ENCODE measurements at places on chromosomes 7 and 10.

DNA sequence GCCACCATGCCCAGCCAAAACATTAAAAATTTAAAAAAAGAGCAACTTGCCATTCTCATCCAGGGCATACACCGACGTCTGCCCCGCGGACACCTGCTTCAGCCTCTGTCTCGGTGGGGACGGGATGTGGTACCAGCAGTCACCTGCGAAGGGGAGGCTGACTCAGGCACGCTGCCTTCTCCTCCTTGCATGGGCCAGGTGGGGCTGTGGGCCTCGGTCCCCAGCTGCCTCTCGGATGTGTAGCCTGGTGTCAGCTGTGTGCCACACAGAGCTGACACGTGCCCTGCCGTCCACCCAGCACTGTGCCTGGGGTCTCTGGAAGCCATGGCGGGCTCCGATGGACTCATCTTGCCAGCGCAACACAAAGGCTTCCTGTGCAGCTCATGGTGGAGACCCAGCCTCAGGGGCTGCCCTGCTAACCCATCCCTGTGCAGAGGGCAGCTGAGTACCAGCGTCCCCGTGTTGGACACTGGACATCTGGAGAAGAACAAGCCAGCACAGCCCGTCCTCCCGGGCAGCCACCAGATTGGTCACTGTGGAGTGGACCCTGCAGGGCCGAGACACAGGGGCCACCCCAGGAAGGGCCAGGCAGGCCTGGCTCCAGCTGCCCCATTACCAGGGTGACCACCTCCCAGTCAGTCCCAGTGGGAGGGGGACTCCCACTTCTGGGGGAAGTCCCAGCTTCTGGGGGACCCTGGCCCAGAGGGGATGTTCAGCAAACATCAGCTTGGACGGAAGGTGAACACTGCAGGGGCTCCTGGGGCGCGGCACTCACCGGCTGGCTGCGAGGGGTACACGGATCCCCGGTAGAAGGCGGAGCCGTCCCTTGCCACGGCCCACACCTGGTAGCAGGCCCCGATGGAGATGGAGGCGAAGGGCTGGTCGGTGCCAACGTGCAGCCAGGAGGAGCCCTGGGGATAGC, 10.6 kb downstream of the BHLHA15 start:
- DNase-seq, result no peak

DNA sequence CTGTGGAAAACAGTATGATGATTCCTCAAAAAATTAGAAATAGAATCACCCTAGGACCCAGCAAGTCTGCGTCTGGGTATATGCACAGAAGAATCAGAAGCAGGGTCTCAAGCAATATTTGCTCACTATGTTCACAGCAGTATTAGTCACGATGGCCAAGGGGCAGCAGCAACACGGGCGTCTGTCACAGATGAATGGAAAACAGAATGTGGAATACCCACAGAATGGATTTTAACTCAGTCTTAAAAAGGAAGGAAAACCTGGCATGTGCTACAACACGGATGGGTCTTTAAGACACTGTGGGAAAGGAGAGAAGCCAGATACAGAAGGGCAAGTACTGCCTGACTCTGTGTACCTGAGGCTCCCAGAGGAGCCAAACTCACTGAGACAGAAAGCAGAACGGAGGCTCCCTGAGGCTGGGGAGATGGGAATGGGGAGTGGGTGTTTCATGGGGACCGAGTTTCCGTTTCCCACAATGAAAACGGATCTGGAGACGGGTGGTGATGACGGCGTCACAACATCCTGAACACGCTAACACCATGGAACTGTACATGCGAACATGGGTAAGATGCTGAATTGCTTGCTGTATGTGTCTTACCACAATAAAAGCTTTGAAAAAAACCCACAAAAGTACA, 36.7 kb upstream of the INPP5A start:
- DNase-seq, result no peak

- no peak for DNase-seq
Measured at GRCh38 chr10:132478341-132479023, 59.1 kb upstream of the INPP5A start.

GRCh38 chr7:25476863-25477499, 248.7 kb upstream of the NPVF start:
- DNase-seq, result no peak

DNA sequence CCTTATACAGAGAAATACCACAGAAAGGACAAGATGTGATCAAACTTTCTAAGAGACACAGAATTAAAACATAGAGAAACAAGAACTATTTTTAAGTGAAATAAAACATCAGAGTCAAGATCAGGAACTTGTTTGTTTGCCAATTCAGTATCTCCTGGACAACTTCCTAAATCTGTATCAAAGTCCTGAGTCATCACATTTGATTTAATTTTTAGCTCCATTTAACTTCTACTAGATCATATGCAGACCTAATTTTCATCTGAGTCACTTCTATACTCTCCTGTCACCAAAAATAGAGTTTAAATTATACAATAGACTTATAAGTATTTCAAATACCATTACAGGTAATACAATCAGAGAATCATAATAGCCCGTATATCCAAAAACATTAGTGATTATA, 268.1 kb downstream of the PRKG1 start:
- no peak for DNase-seq

GRCh38 chr10:6173203-6173602, 29.5 kb upstream of the PFKFB3 start:
- peak; percentile 55 for DNase-seq

DNA sequence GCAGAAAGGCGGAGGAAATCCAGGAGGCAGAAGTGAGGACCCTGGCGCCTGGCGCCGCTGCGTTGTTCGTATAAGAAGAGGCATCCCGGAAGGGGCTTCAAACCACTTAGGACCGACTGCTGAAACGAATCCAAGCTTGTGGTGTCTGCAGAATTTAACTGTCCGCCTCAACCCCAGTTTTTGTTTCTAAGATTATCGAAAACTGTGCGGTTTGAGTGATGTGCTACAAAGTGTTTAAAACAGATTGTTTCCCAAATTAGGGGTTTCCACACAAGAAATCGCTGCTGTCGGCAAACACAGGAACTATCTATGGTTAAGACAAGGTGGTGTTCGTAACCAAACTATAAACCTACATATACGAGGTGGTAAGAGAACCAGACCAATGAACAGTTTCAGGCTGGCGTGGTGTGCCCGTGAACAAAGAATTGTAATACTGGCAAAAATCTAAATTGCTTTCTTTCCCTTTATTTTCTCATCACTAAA, 835 bp upstream of the DGKI start:
- DNase-seq, result no peak

GRCh38 chr7:24555719-24556118, 17.5 kb upstream of the PALS2 start:
- no peak for DNase-seq

- DNase-seq, result no peak
Measured at GRCh38 chr10:59829024-59829423, 75.8 kb upstream of the MRLN start.

- peak; percentile 35 for DNase-seq
Measured at GRCh38 chr7:150978126-150978789, at the start of gene KCNH2. Gene KCNH2 (minus strand): TSS chr7:150978321. CDS start chr7:150977913, 408 bp downstream.

DNA sequence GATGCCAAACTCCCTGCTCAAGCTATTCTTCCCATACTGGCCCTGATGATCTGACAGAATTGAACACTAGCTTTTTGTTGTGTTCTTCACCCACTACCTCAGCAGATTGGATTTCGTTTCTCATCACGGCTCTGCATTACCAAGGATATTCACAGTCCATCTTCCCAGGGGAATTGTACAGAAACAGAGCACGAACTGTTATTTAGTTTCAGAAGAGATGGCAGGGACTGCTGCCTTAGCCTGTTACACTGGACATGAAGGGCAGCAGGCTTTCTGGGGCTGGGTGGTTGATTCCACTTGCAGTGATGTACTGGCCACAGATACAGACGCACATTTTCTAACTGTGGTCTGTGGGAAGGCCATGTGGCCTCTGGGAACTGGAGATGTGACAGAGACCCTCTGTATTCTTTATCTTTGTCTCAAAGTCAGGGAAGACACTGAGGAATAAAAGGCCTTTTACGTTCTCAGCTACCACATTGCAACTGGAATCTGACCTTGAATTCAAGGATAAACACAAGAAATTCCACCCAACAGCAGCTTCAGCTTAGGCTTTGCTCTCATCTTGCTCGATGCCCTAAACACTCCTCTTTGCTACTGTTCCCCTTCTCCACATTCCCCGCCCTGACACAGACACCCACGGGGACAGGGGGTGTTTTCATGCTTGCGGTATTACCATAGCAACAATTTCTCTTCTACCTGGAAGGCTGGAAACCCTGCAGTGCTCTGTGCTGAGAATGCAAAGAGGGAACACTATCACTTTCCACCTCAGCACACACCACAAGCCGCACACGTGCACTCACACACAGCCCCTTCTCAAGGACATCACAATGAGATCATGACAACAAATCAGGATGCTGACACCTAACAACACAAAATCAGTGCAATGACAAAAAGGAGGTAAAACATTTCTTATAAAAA, 81.7 kb downstream of the RNF216 start:
- peak; percentile 69 for DNase-seq

DNA sequence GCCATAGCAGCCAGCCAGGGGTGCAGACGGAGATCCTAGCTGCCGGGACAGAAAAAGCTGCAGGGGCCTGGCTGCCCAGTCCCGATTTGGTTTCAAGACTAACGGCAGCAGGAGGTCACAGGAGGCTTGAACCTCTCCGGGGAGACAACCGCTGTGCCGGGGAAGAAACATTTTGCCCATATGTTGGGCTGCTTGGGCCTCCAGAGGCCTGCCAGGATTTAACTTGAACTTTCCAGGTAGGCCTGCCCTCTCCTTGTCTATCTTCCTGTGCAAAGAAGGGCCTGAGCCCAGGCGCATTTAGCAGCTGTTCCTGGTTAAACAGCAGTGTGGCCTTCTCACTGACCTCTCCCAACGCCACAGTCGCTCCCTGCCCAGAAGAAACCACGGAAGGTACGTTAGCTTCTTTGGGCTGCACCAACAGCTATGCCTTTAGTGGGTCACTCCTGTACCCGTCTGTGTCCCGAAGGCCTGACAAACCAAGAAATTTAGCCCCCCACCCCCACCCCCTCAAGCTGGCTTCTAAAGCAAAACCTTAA, 17.1 kb upstream of the PTF1A start:
- no peak for DNase-seq

DNA sequence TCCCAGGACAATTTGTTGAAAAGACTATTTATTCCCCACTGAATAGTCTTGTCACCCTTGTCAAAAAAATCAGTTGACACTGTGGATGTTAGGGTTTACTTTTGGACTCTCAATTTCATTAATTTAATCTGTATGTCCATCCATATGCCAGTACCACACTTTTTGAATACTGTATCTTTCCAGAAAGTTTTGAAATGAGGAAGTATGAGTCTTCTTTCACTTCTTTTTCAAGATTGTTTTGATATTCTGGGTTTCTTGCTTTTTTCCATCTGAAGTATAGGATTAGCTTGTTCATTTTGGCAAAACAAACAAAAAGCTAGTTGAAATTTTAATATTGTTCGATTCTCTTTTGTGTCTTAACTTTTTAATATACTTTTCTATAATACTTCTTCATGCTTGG, 21.7 kb downstream of the KLHDC10 start:
- no peak for DNase-seq

DNA sequence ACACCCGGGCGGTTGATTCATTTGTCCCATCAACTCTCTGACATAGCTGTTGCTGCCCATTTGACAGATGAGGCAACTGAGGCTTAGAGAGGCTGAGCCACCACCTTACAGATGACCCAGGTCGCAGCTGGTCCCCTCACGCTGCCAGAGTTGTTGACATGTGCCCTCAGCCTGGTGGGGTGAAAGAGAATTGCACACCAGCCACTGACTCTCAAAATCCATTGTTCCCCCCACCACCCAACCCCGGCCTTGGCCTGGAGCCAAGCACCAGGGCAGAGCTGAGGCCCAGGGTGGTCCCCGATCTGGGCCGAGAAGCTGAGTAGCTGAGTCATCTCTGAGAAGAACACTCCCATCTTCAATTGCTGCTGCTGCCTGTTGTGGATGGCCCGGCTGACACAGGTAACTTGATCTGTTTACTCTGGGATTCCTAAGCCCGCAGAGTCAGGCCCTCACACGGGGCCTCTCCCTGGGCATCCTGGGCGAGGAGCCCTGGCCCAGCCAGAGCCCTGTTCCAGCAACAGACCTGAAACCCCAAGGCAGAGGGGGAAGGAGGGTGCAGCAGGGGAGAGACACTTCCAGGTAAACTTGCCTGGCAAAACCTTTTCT, 27.5 kb downstream of the PVRIG start:
- DNase-seq, result no peak

Data from activated naive CD4-positive, alpha-beta T cell treated with anti-CD3 and anti-CD28 coated beads, Interleukin-2, amount 50 U/mL, for 16 hours (primary cell).